ENCODE measurements at places on chromosomes 3 and 15. TPM values are rescaled to one million over a fixed set of nuclear protein-coding genes. Genes with fewer than 3 reads are reported as not detected.

- no peaks in the 10 kb centered on the region for H3K4me1 ChIP-seq
- peaks cover 33% of the 10 kb centered on the region for H3K36me3 ChIP-seq
- no peak for DNase-seq
- no peaks in the 10 kb centered on the region for H3K27me3 ChIP-seq
- no peak overlapping the region for H3K4me3 ChIP-seq
- no peak overlapping the region for H3K27ac ChIP-seq
These were observed 38.7 kb upstream of the PTPN23 start for GRCh38 chr3:47342151-47342550.

DNA sequence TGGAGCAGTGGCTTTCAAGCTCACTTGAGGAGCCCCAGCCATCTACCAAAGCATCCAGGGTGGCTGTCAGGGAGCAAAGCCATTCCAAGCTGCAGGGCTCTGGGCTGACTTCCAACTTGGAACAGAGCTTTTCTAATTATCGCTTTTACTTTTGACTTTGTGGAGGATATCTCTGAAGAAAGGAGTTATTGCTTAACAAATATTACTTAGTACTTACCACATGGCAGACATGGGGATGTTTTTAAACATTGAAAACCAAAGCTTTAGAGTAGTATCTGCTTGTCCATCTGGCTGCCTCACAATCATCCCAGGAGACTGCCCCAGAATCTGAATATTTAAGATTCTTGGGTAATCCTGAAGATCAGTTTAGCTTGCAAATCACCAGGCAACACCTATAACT, 8.9 kb downstream of the TAGLN3 start:
- peaks cover 35% of the 10 kb centered on the region for H3K4me1 ChIP-seq
- H3K27ac ChIP-seq, result peak overlapping the region; percentile 20
- H3K36me3 ChIP-seq, result no peaks in the 10 kb centered on the region
- no peak overlapping the region for H3K4me3 ChIP-seq
- H3K27me3 ChIP-seq, result no peaks in the 10 kb centered on the region
- DNase-seq, result no peak

GRCh38 chr3:172666873-172667694, 43.8 kb downstream of the NCEH1 start:
- peaks cover 5% of the 10 kb centered on the region for H3K36me3 ChIP-seq
- no peaks in the 10 kb centered on the region for H3K27me3 ChIP-seq
- no peak overlapping the region for H3K27ac ChIP-seq
- no peak for DNase-seq

DNA sequence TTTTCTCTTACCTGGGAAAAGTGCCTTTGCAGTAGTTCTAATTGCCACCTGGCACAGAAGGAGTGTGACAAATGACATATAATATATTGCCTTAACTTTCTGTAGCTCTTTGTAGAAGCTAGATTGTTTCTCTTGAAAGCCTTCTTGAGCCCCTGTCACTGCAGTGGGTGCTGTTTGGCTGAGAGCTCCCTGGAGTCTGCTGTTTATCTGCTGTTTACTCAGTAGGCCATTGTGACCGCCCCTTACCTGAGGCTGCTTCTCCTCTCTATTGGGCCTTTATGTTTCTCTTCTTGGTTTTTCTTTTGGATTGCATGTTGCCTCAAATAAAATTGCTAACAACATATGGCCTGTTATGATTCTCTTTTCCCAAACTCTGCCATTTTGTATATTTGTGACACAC, 16.7 kb downstream of the MAP2K5 start:
- no peak overlapping the region for H3K27ac ChIP-seq
- peaks cover 2% of the 10 kb centered on the region for H3K4me1 ChIP-seq
- H3K27me3 ChIP-seq, result no peaks in the 10 kb centered on the region

Gene APPL1
- total RNA-seq, result 34.1 TPM
